ENCODE measurements at places on chromosomes 1 and 21. TPM values are rescaled to one million over a fixed set of nuclear protein-coding genes. Genes with fewer than 3 reads are reported as not detected.

F13B gene
- total RNA-seq = not detected

GPR3 gene
- 0.19 TPM for total RNA-seq

LCE1E gene
- total RNA-seq = not detected

HLCS gene
- 35.7 TPM for total RNA-seq

SLC30A2 gene
- not detected for total RNA-seq

OR2T35 gene
- not detected for total RNA-seq

MR1 gene
- total RNA-seq = 33.4 TPM

SYPL2 gene
- 0.13 TPM for total RNA-seq

TLR5 gene
- 0.12 TPM for total RNA-seq

TLCD4 gene
- 0.99 TPM for total RNA-seq

LAMTOR5 gene
- total RNA-seq = 67.9 TPM

TCHH gene
- not detected for total RNA-seq

TRNP1 gene
- 3.3 TPM for total RNA-seq

OLFML3 gene
- total RNA-seq = 50.0 TPM

All from aortic smooth muscle cell (primary cell).